ENCODE measurements at places on chromosomes 7 and 10.
A peak's percentile ranks its signal among the peaks of the same experiment; 100 is the strongest.

DNA sequence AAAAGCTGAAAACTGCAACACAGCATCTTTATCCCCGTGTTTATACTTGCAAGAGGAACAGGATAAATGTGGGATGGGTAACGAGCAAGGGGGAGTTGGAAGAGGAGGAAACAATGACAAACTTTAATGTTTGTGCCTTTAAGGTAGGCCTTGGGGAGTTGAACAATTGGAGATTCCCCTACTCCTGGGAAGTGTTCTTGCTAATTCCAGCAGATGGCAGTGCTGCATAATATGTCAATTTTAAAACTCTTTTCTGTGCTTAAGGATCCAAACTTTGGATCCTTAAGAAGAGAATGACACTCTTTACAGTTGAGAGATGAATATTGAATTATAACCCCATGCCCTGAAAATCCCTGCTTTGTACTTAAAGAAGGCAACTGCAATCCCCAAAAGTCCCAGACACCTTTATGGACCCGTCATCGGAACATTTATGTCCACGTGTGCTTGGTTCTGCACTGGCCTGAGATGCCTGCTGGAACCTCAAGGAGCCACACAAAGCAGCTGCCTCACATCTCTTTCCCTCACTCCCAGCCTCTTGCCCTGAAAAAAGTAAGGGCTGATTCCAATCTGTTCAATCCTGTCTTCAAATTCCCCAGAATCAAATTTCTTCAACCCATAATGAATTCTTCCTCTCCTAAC lies 12.0 kb downstream of the IFIT5 start:
- no peak for DNase-seq

- DNase-seq, result no peak
Measured at GRCh38 chr10:114491419-114491818, 87.1 kb upstream of the AFAP1L2 start.

- DNase-seq, result no peak
Measured at GRCh38 chr7:80324032-80324431, 187.8 kb downstream of the GNAT3 start.

DNA sequence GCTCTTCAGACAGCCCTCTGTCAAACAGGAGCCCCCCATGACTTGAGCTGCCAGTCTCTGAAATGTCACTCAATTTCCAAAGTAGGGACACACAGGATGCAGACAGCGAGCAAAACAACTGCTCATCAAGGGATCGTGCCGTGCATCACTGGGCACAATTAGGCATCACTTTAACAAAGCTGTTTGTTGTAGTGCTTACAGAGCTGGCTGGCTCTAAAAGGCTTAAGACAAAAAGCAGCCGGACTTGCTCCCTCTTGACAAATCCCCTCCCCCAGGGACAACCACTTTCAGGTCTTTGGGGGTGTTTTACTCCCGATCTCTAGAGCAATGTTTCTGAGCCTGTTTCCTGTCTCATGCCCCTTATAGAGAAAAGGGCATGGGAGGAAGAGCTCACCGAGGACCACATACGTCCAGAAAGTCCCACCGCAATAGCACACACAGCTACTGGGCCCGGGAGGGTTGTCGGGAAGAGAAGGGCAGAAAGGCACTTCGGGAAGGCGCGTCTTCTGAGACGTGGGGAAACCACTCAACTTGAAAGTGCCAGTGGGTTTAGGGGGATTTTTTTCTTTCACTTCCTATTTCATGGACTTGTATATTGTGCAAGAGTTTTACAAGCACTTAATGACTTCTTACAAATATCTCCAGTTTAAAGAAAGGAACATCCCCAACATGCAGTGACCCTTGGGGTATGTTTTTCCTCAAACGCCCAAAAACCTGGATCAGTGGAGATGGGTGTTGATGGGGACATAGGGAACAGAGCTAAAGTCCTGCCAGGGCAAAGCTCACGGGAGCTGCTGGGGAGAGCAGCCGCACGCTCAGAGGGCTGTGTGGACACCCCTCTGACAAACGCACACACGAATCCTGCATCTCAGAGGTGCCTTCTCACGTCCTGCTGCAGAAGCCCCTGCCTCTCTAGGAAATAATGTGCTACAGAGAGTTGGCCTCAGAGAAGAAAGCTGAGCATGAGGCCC lies 27.1 kb downstream of the LRRC20 start:
- peak; percentile 46 for DNase-seq

GRCh38 chr10:104307576-104308438 lies 30.5 kb downstream of the ITPRIP start:
- no peak for DNase-seq

GRCh38 chr10:48458662-48459048 lies 146.2 kb downstream of the ARHGAP22 start:
- DNase-seq, result no peak

Measured in activated naive CD8-positive, alpha-beta T cell treated with anti-CD3 and anti-CD28 coated beads for 36 hours (primary cell).